Stimulated activated CD4-positive, alpha-beta T cell treated with anti-CD3 and anti-CD28 coated beads, Interleukin-2, amount 100 ng/mL, for 24 hours (primary cell): ENCODE measurements at places on chromosomes 12 and 14.

- no peak for DNase-seq
Observed at GRCh38 chr12:46579474-46579873, 206.9 kb upstream of the SLC38A2 start.

- DNase-seq = no peak
Observed at GRCh38 chr12:40012711-40013110, 93.2 kb downstream of the SLC2A13 start.

- DNase-seq = no peak
Observed at GRCh38 chr12:57864442-57865083, 18.0 kb upstream of the CTDSP2 start.

DNA sequence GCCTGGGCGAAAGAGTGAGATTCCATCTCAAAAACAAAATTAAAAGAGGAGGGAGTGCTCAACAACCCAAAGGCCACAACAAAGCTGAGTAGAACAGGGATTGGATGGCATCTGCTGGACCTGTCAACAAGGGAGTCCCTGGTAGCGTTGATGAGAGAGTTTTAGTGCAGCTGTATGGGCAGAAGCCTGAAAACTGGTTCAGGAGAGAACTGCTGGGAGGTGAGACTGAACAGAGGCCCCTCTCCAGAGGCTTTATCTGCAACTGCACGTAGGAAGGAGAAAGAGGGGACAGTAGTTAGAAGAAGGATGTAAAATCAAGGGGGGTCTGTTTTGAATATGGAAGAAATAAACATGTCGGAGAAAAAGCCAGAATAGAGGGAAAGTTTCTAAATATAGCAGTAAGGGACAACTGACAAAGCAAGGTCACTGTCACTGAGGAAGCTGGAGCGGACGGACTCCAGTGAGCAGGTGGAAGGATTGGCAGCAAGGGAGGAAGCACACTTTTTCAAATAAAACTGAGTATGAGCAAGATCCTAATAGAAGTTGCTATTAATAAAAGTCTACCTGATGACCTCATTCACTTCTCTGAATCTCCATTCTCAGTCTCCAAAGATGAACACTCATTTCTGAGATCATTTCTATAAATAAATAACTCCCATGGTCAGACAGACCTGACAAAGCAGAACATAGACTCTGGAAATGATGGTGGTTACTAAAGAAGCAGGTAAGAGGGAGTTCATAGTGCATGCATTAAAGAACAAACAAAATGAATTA lies 11.8 kb upstream of the ATF1 start:
- no peak for DNase-seq

DNA sequence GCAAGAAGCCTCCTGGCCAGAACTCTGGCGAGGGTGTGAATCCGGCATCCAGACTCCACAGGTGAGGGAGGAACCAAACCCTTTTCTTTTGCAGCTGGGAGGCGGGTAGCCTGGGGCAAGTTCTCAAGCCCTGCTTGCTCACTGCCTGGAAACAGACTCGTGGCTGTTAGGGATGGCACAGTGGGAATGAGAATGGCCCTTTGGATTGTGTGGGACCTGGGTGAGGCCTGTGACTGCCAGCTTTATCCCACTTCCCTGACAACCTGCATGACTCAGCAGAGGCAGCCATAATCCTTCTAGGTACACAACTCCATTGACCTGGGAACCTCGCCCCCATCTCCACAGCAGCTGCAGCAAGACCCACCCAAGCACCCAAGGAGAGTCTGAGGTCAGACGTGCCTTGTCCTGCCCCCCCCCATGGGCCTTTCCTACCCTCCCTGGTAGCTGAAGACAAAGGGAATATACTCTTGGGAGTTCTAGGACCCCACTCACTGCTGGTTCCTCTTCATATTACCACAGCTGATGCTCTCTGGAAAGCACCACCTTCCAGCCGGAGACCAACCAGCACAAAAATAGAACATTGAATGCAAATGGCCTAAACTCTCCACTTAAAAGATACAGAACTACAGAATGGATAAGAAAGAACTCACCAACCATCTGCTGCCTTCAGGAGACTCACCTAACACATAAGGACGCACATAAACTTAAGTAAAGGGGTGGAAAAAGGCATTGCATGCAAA lies 5.1 kb upstream of the GPR33 start:
- no peak for DNase-seq

GRCh38 chr12:92554158-92555073 lies 148.4 kb upstream of the PLEKHG7 start:
- no peak for DNase-seq

- DNase-seq = no peak
Observed at GRCh38 chr14:103483600-103483999, 39.0 kb downstream of the CKB start.

DNA sequence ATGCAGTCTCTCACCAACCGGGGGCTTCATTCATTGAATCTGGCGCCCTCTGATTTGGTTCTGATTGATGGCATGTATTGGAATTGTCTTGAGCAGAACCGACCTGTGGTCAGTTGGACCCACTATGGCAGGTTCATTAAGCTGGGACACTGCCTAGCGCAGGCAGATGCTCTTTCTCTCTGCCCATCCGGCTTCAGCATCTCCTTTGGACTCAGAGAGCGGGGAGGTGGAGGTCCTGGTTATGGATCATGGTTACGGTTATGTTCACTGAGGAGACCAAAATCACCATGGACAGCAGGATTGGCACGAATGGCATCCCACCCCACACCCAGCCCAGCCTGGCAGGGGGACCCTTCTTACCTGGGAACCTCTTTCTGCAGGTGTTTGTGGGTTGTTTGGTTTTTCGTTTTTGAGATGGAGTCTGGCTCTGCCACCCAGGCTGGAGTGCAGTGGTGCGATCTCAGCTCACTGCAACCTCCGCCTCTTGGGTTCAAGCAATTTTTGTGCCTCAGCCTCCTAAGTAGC lies 16.4 kb upstream of the BCL7A start:
- no peak for DNase-seq

- DNase-seq = no peak
Observed at GRCh38 chr12:119050663-119051062, 69.3 kb downstream of the SRRM4 start.

DNA sequence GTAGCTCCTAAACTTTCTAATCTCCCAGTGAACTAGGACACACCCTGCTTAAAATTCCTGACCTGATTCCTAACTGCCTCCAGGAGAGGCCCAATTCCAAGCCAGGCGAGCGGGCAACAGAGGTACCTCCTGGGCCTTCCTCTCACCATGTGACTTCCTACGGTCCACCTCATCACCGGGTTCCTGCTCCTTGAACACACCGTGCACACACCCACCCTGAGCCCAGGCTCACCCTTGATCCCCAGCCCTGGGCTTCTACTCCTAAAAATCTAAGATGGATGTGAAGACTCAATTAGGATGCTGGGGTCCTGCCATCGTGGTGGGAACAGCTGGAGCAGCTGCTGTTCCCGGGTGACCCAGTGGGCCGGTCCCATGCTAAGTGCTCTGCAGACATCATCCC lies 68.6 kb downstream of the CHGA start:
- no peak for DNase-seq
